ENCODE measurements at places on chromosomes 2 and 18.

DNA sequence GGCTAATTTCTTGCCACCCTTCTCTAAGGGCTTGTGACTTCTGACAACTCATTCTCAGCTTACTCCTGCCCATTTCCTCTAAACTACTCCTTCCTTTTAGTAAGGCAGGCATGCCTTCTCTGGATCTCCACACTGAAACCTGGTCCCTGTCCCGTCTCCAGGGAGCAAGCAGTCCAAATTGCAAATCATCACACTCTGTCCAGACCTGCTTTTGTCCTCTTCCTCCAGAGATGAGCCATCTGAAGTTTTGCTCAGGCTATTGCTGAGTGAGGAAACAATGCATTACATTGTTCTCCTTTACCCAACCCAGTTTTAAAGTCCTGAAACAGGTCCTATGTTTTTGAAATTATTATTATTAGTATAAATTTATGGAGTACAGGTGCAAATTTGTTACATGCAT, 57.3 kb downstream of the ARHGAP25 start:
- DNase-seq, result no peak

- DNase-seq, result no peak
Measured at GRCh38 chr2:182593394-182593975, 122.6 kb upstream of the DNAJC10 start.

DNA sequence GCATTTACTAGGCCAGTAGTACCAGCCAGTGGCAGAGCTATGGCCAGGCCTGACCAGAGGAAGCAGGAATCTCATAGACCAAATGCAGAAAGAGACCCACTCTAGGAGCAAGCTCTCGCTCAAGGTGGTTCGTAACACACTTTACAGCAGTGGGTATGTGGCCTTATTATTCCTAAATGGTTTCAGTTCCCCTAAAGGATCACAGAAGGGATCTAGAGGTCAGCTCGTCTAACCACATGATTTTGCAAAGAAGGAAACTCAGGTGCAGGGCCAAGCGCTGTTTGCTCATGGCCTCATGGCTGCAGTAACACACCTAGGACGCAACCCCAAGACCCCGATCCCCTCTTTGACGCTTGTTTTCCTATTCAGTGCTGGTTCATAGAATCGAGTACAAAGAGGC, 65.5 kb upstream of the ATG16L1 start:
- no peak for DNase-seq

DNA sequence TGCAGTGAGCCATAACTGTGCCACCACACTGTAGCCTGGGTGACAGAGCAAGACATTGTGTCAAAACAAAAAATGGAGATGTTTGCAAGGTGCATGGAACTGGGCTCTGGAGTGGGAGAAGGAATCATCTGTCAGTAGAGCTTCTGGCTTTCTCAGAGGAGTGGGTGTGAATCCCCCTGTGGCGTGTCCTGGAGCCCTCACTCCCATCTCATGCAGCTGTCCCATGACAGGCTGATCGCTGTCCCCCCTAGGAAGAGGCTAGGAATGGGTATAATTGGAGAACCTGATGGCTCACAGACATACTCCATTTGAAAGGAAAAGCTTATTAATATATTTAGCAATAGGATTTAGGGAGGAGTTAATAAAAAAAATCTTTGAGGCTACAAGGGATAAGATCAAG, 125.8 kb upstream of the EPB41L3 start:
- no peak for DNase-seq

DNA sequence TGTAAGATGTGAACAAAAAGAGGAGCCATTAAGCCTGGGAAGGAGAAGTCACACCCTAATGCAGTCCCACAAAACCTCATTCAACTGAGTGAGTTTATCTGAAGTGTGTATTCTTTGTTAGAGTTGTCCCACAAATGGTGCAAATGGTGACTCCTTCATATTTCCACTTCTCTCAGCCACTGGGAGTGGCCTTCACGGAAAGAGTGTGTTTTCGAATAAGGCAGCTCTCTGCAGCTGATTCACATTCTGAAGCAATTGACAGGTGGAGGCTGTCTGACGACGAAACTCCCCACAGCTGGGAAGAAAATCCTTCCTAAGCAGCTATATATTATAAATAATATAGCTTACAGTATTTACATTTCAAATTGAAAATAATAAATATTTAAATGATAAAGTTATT, 318.8 kb upstream of the TMEFF2 start:
- DNase-seq, result no peak

GRCh38 chr18:49020129-49020528, 69.4 kb upstream of the SMAD7 start:
- DNase-seq, result no peak

DNA sequence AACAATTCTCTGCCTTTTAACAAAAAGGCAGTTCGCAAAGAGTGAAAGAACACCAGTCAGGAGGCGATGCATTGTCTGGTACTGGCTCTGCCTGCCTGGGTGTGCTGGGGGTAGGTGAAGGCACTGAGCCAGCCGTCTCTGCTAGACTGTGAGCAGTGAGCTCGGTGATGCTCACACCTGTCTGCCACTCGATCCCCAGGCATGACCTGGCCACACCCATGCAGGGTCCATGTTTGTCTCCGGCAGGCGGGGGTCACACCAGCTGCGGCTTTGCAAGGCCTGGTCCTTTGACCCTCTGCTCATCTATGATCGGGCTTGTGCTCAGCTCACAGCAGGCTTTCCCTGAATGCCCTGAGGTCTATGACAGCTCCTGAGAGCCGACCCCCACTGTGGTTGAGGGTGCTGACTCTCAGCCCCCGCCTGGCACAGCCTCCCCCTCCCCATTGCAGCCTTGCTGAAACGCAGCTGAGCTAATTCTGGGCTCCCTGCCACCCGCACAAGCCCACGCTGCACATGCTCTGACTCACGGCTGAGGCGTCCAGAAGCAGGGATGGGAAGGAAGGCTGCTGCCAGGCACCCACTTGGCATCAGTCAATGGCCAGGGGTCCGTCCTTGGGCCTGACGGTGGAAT, 23.7 kb downstream of the CRACDL start:
- no peak for DNase-seq

GRCh38 chr18:2901423-2901985, 54.7 kb downstream of the EMILIN2 start:
- no peak for DNase-seq

DNA sequence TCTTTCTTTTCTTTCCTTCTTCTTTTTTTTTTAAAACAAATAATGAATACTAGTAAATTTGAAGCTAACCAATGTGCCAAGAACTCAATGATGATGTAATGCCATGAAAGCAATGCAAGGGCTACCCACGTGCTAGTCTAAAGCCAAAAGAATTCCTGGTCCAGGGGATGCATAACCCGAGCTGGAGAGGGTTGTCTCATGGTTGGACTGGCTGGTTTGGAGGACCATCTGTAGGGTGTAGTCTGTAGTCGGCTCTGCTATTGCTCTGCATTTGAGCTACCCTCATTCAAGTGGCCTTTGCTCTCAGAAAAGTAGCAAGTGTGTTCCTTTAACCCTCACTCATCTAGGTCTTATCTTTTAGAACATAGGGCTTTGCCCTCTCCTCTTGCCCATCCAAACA, 469.6 kb upstream of the CELF4 start:
- no peak for DNase-seq

DNA sequence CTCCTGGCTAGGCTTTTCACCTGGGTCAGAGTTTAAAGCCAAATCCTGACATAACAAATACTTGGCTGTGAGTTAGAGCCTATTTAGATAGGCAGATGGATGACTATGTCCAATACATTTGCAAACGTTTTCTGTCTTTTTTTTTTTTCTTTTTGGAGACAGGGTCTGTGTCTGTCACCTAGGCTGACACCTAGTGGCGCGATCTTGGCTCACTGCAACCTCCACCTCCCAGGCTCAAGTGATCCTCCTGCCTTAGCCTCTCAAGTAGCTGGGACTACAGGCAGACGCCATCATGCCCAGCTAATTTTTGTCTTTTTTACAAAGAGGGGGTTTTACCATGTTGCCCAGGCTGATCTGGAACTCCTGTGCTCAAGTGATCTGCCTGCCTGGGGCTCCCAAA, 124.8 kb downstream of the DYM start:
- no peak for DNase-seq

DNA sequence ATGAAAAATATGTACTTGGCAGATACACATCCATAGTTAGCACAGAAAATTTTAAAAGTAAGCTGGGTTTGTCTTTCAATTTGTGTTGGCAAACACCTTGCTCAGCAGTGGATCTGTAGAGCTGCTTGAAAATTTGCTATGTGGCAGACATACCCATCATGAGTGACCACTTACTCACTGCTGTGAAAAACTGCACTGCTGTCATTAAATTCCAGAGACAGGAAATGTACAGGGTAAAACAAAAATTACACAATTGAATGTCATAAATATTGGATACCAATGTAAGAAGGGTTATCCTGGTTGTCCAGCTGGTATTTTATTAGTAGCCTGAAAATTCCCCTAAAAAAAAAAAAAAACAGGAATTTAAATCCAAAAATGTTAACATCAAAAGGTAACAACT, 24.5 kb downstream of the NIF3L1 start:
- DNase-seq, result no peak

DNA sequence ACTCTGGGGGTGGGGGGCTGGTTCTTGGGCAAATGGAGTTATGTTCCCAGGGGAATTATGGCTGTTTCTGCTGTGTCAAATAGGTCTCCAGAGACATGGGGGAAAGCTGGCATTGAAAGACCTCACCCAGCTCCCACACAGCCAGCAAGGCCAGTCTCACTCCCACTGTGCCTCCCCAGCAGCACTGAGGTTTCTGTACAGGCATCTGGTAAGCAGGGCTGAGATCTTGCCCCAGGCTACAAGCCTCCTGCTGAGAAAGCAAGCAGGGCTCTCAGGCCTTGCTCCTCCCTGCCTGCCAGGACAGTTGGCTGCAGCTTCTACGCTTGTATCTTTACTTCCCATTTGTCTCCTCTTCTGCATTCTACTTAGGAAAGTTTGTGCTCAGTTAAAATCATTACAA, 50.5 kb upstream of the FHOD3 start:
- DNase-seq, result no peak

DNA sequence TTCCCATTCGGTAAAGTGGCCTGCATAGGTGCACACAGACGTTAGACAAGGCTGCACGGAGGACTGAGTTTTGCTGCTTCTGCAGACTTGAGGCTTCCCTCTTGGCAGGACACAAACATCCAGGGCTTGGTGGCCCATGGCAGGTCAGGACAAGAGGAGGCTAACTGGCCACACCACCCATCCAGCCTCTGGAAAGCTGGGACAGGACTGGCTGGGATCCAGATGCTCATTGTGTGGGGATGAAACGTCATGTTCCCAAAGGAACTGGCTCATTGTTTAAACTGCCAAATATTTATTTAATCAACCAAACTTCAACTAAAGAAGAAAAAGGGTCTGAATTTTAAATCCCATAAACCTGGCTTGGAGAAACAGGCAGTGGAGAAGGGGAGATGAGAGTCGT, 239.1 kb upstream of the EPAS1 start:
- no peak for DNase-seq

DNA sequence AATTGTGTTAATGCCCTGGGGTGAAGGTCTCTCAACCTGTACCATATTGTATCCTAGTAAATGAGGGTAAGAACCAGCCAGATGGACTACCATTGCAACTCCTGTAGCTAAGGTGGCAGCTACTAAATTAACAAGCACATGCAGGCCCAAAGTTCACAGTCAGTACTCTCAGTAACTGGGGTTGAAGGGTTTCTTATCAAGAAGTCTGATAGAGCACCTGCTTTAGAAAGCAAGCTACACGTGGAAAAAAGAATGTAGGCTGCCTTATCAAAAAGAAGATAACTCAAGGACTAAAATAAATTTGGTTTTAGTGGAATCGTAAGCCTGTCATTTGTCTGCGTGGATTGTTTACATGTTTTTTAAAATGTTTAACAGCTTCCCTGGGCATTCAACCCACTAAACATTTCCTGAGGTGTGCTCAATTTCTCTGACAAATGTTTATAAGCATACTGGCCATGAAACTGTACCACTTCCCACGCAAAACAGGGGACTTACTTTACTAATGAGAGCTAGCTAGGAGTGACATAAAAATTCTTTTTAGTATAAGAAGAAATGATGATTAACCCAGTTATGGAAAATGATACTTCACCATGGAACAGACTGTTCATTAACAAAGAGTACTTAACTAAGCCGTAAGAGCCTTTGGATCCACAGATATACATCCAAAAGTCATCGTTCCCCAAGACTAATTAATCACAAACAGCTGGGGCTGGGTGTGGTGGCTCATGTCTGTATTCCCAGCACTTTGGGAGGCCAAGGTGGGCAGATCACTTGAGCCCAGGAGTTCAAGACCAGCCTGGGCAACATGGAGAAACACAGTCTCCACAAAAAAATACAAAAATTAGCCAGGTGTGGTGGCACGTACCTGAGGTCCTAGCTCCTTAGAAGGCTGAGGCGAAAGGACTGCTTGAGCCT, 36.5 kb downstream of the LPIN2 start:
- no peak for DNase-seq

DNA sequence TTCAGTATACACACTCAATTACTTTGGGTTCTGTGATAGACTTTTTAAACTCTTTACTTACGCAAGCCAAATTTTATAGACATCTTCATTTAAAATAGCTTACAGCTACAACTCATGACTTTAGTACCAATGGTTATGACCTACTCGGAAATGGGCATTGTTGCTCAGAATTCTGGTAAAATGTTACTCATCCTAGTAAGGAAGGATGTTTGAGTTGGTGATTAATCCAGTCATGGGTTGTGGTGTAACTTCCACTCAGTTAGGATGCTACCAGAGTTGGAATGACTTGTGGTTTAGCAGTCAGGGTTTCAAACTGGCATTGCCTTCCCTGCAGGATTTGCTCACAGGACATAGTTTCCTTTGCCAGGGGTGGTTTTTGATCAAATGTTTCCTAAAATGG, 7.4 kb upstream of the NPC1 start:
- no peak for DNase-seq
